Naive B cell (primary cell): ENCODE measurements at places on chromosomes 7 and 10. TPM values are rescaled to one million over a fixed set of nuclear protein-coding genes. Genes with fewer than 3 reads are reported as not detected.

AKR1C1 gene
- polyA plus RNA-seq: not detected

TMEM236 gene
- not detected for polyA plus RNA-seq

DNA sequence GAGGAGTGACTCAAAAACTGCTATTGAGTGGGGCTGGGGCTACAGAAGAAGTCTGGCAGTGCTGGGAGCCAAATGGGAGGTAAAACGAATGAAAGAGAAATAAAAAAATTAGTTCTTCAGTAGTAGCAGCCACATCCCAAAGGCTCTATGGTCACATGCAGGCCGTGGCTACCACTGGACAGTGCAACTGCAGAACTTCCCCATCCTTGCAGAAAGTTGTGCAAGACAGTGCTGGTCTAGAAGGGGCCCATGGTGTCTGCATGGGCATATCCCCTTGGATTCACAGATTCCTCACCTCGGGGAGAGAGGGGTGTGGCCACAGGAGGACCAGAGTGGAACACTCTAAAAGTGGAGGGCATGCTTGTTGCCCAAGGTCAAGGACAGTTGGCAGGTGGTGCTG lies 47.6 kb downstream of the RPS24 start:
- no peak for DNase-seq

PDGFA gene
- polyA plus RNA-seq: not detected

AMZ1 gene
- polyA plus RNA-seq: 1.4 TPM

DNA sequence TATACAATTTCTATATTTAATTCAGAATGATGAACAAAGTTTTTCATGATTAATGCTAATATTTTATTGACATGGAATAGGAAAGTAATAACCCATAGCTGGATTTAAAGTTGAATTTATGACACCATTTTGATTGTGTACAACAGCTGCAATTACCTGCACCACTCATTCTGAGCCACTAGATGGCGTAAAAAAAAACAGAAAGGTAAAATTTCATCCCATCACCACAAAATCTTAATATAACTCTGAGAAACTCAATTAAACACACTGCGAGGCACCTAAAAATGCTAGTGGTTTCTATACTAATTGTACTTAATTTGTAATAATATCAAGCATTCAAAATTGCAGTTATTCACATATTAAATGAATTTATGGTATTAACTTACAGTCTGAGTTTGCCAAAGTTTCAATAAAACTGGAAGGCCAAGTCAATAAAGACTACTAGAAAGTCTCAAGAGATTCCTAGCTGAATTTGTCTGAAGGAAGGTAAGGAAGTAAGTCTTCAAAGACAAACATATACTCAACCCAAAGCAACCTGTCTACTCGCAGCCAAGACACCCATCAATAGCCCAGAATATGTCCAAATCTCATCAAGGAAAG lies 182.5 kb downstream of the SKAP2 start:
- peak; percentile 15 for DNase-seq

MAPK8 gene
- 22.8 TPM for polyA plus RNA-seq

DNA sequence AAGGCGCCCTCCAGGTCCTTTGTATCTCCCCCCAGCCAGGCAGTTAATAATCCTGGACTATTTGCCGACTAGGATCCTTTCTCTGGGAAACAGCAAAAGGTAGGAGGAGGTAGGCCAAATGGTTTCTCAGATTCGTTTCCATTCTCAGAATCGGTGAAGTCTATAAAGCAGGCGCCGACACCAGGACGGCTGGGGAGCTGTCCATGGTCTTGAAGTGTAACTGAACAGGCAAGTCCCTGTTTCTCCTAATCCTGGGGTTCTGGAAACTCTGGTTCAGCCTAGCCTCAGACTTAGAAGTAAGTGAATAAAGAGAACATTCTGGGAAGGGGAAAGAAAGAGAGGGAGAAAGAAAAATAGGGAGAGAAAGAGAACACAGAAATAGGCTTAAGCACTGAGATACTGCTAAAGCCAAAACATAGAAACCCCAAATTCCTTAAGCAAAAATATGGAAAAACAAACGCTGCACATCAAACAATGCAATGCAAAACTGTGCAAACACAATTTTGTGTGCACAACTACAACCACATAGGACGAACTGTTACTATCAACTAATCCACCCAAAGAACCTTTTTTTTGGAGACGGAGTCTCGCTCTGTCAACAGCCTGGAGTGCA lies 11.1 kb upstream of the INA start:
- DNase-seq: no peak

- no peak for DNase-seq
Observed at GRCh38 chr10:25561758-25562157, 372.3 kb upstream of the MYO3A start.

GRCh38 chr10:3622427-3622826 lies 162.6 kb downstream of the KLF6 start:
- DNase-seq: no peak

DNA sequence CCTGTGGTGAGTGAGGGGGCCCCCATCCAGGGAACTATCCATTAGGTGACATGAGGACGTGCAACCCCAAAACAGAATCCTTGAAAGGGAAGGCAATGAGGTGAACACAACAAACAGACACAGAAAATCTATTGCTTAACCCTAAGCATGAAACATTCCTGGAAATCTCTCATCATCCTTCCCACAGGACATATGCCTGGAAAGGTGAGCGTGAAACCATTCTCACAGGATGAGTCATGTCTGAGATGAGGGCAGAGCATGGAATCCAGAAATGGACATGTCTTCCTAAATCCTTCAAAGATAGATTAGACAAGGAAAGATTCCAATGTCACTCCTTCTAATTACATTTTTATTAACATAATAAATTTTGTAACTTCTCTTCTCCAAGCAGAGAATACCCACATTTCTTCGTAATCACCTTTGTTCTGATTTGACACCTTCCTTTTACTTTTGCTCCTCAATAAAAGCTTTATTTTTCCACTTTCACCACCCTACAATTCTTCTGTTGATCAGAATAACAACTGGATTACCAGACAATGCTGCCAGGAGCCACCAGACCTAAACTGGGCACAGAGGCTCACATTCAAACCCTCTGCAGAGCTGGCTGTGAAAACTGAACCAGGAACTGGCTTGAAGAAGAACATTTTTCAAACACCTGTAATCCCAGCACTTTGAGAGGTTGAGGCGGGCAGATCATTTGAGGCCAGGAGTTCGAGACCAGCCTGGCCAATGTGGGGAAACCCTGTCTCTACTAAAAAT lies 67.2 kb downstream of the COBL start:
- DNase-seq: no peak

ZNF736 gene
- polyA plus RNA-seq: 8.6 TPM

GRCh38 chr7:158280448-158281144 lies 307.0 kb downstream of the PTPRN2 start:
- DNase-seq: no peak

DNA sequence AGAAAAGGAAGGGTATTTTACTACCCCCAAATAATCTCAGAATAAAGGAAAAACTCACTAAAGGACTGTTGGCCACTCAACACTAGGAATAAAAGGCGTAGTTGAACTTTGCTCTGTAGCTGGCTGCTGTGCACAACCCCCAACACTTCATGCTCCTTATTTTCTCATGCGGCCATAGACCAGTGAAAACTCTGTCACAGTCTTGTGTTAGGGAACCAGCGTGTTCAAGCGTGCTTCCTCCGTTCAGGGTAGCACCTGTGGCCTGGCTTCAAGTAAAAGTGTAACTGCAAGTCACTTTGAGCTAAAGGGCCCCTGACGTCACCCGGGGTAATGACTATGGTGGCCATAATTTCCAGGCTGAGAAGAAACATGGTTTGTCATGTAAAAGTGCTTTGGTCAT lies 27.0 kb downstream of the BLNK start:
- peak; percentile 84 for DNase-seq

PTPN20 gene
- polyA plus RNA-seq: 1.0 TPM

C7orf25 gene
- 2.7 TPM for polyA plus RNA-seq

GRCh38 chr7:106883456-106884026 lies 18.5 kb downstream of the PIK3CG start:
- DNase-seq: no peak

DNA sequence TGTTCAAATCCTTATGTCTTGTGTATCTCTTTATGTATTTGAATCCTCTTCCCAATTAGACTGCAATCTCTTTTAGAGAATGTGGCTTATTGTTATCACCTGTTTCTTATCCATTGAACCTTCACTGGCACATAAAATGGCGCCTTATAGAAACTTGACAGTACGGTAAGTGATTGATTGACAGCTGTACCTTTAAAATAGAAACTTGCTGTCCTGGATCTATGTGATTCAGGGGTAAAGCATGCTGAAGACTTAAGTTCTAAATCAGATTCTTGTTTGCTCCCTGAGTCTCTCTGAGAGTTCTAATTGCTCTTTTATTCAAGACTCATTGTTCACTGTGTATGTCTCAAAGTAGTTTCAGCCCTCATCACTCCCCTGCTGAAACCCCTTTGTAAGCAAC lies 91.3 kb downstream of the CACNB2 start:
- DNase-seq: no peak

POT1 gene
- polyA plus RNA-seq: 16.9 TPM

- DNase-seq: no peak
Observed at GRCh38 chr10:57963546-57963945, 304.1 kb downstream of the IPMK start.

DNA sequence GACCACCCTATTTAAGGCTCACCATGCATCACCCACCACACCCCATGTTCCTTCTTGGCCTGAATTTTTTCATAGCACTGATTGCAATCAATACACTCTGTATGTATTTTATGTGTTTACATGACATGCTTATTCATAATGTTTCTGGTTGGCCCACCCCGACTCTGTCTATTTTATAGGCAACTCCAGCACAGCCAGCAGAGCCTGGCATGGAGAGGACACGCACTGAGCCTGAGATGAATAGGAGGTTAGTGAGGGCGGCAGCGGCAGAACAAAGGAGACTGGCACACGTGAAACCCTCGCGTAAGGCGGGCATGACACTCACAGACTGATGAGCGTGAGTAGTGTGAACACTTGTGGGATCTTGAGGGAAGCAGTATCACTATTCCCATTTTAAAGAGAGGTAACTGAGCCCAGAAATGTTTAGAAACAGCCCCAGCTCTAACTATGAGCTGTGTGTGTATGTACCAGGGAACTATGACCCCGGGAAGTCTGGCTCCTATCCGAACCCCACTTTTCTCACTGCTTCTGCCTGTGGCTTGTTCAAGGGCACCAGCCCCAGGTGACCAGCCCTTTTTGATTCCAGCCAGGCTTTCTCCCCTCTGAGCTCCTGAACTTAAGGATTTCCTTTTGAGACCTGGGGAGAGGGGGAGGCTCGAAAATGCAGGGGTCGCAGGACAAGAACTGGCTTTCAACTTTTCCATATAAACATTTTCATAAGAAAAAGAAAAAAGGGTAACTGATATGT lies 113.3 kb downstream of the ARHGAP22 start:
- DNase-seq: no peak

DNA sequence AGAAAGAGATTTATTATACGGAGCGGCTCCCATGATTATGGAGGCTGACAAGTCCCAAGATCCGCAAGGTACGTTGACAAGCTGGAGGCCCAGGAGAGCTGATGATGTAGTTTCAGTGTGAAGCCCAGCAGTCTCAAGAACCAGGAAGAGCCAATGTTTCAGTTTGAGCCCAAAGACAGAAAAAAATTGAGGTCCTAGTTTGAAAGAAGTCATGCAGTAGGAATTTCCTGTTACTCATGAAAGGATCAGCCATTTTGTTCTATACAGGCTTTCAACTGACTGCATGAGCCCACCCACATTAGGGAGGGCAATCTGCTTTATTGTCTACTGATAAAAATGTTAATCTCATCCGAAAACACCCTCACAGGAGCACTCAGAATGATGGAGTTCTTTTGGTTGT lies 51.5 kb downstream of the CCDC71L start:
- no peak for DNase-seq

DNA sequence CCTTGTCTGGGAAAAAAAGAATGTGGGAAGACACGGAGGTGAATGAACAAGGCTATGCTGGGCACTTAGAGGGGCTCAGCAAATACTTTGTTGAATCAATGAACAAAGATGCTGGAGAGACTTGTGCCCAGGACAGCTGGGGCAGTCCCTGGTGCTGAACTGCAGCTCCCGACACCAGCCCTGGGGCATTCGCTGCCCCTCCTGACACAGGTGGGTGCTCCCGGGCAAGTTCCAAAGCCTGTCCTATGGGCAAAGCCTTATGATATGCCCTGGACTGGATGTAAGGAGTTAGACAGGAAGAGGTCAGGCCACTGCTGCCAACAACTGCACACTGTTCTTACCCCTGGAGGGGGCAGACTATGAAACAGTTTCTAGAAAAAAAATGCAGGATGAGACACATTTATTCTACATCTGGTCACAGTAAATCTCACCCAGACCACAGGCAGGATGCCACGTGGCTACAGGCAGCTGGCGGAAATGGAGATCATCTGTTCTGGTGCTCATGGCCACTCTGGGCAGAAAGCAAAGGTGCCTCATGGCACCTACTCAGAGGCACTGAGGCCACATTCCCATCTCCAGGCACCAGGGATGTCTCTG lies 21.9 kb upstream of the FRAT2 start:
- DNase-seq: no peak

GRCh38 chr7:69190763-69191162 lies 407.5 kb upstream of the AUTS2 start:
- DNase-seq: no peak

- DNase-seq: no peak
Observed at GRCh38 chr10:89574368-89574767, 39.0 kb upstream of the SLC16A12 start.

DNA sequence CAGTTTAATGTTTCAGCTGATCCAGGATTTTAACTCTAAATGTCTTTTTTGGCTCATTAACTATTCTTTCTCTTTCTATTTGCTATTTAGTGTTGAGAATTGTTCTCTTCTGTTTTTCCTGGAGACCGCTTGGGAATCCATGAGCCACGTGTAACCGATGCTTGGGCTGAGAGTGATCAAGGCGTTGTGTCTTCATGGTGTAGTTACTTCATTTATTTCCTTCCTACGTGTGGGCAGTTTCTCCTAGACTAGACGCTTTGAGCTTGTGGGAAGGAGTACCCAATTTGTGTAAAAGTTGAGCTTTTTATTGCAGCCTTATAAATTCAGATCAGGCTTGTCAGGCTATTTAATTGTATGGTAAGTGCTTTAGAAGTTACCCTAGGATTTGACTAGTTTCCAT lies 2.9 kb downstream of the EIF3B start:
- no peak for DNase-seq

DNA sequence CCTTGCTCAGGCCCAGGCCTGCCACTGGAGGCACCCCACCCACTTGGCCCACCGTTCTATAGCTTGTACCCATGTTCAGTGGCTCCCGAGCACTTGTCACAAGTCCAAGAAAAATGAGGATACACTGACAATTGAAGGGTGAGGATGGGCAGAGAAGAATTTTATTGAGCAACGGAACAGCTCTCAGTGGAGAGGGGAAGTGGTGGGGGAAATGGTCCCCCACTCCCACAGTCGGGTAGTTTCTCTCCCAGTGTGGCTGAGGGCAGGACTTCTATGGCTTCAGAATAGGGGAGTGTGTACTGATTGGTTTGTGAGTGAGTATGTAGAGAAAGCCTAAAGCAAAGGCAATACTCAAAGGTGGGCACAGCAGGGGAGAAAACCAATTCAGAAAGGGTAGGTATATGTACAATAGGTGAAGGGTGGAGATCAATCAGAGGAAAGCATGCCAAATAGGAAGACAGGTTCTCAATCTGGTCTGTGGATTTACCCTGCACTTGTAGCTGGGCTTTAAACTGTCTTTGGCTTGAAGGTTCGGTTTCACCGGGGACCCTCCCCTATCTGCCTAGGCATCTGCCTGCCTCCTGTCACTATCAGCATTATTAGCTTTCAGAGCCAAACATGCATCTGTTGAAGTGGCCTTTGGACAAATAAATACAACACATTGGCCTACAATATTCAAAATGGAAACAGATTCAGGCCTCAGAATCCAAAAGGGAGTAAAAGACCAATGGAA lies 8.9 kb upstream of the TSPAN13 start:
- DNase-seq: no peak

- DNase-seq: no peak
Observed at GRCh38 chr7:515628-516027, 4.0 kb downstream of the PDGFA start.

CYP26C1 gene
- polyA plus RNA-seq: not detected

IPMK gene
- polyA plus RNA-seq: 3.0 TPM

GATA3 gene
- not detected for polyA plus RNA-seq

CPA2 gene
- not detected for polyA plus RNA-seq
